ENCODE measurements at places on chromosomes 1 and 21. TPM values are rescaled to one million over a fixed set of nuclear protein-coding genes. Genes with fewer than 3 reads are reported as not detected.

The SRGAP2C gene
- total RNA-seq = 37.1 TPM

The EPHA10 gene
- total RNA-seq = 0.74 TPM

DNA sequence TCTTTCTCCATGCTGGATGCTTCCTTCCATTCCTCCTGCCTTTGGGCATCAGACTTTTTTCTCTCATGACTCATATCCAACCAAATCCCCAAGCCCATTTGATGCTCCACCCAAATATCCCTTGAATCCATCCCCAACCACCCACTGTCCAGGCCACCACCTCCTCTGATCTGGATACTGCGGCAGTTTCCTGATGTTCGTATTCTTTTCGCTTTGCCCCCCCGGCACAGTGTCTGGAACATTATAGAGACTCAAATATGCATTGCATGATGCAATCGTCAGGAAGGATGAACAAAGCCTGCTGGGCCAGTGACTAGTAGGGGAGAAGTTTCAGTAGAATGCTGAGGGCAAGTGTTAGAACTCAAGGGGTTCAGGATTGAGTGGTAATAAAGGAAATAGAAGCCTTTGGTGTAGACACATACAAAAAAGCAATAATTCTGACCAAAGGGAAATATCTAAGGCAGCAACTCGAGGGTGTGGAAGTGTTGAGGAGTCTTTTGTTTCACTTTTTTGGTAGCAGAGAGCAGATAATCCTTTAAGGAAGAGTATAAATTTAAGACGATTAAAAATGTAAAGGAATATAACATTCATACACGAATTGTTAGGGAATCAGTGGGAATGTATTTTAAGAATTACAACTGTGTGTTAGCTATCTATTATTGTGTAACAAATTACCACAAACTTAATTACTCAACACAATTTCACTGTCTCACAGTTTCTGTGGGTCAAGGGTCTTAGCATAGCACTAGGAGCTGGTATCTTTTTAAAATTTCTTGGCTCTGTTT lies 7.5 kb downstream of the S100A11 start:
- peak; percentile 95 for DNase-seq
- H3K27me3 ChIP-seq = no peaks in the 10 kb centered on the region
- H3K4me3 ChIP-seq = no peak overlapping the region

- H3K27me3 ChIP-seq = no peaks in the 10 kb centered on the region
- H3K4me3 ChIP-seq = no peak overlapping the region
- DNase-seq = no peak
- H3K4me1 ChIP-seq = no peaks in the 10 kb centered on the region
Measured at GRCh38 chr1:220137019-220137786, 43.3 kb downstream of the IARS2 start.

The PKLR gene
- total RNA-seq = not detected

GRCh38 chr1:209607102-209607794 lies 23.7 kb downstream of the CAMK1G start:
- no peaks in the 10 kb centered on the region for H3K27me3 ChIP-seq
- H3K4me3 ChIP-seq = no peak overlapping the region
- peak overlapping the region; percentile 81 for H3K27ac ChIP-seq
- no peaks in the 10 kb centered on the region for H3K4me1 ChIP-seq
- H3K36me3 ChIP-seq = peaks cover 12% of the 10 kb centered on the region
- DNase-seq = peak; percentile 92

DNA sequence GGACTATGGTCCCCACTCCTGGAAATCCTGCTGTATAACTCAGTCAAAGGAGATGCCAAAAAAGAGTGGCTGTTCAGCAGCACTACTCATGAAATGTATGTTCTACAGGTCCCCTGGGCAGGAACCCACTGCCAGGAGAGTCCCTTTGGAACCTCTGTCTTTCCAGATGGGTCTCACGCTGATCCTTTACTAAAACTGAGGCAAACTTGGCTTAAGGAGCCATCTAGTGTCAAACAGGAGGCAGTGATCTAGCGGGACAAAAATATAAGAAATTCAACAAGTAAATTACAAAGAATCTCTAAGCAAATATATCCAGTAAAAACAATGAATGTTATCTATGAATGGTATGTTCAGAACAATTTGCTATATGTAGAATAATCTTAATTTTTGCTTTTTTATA lies 80.5 kb upstream of the PRMT6 start:
- no peak for DNase-seq
- H3K27me3 ChIP-seq = no peaks in the 10 kb centered on the region
- H3K4me3 ChIP-seq = no peak overlapping the region
- H3K27ac ChIP-seq = no peak overlapping the region
- no peaks in the 10 kb centered on the region for H3K36me3 ChIP-seq
- peaks cover 11% of the 10 kb centered on the region for H3K4me1 ChIP-seq

DNA sequence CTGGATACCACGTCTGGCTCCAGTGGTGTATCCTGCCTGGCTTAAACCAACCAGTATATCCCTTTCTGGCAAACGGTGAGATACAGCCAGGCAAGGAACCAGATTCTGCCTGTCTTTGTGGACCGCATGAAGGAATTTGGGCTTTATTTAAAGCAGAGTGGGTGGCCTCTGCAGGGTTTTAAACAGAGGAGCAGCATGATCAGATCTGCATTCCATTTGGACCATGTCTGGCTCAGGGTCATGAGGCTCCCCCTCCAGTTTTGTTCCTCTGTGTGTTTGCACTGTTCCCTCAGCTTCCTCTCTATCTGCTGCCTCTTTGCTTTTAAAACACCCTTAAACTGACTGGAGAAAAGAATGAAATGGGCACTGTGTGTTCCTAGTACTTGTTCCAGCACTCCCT lies 195.0 kb downstream of the GIPC2 start:
- peaks cover 34% of the 10 kb centered on the region for H3K4me1 ChIP-seq
- H3K27me3 ChIP-seq = no peaks in the 10 kb centered on the region
- no peaks in the 10 kb centered on the region for H3K36me3 ChIP-seq
- no peak for DNase-seq

- peaks cover 10% of the 10 kb centered on the region for H3K36me3 ChIP-seq
- H3K27me3 ChIP-seq = no peaks in the 10 kb centered on the region
- peaks cover 61% of the 10 kb centered on the region for H3K4me1 ChIP-seq
- H3K4me3 ChIP-seq = peak overlapping the region; percentile 58
Measured at GRCh38 chr1:208183977-208184911, 59.9 kb downstream of the PLXNA2 start.

The FCRLB gene
- total RNA-seq = 1.3 TPM

GRCh38 chr21:43719748-43720538 lies 1.0 kb downstream of the PDXK start:
- H3K4me1 ChIP-seq = peaks cover 15% of the 10 kb centered on the region
- peak overlapping the region; percentile 74 for H3K27ac ChIP-seq

DNA sequence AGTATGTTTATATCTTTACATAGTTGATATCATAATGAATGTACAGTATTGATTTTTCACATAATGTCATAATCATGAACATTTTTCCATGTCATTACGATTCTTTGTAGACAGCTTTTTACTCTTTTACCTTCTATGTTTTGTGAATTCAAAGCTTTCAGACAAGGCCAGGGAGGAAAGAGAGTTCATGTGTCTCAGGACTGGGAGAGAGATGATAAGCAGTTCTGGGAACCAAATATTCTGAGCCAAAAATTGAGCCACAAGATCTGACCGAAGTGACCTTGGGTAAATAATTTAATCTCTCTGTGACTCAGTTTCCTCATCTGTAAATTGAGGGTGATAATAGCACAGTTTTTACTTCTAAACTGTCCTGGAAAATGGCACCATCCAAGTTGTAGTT lies 31.8 kb downstream of the CSF1 start:
- H3K4me1 ChIP-seq = peaks cover 6% of the 10 kb centered on the region
- no peak overlapping the region for H3K4me3 ChIP-seq
- no peak for DNase-seq
- H3K27ac ChIP-seq = no peak overlapping the region
- H3K27me3 ChIP-seq = no peaks in the 10 kb centered on the region
- no peaks in the 10 kb centered on the region for H3K36me3 ChIP-seq

DNA sequence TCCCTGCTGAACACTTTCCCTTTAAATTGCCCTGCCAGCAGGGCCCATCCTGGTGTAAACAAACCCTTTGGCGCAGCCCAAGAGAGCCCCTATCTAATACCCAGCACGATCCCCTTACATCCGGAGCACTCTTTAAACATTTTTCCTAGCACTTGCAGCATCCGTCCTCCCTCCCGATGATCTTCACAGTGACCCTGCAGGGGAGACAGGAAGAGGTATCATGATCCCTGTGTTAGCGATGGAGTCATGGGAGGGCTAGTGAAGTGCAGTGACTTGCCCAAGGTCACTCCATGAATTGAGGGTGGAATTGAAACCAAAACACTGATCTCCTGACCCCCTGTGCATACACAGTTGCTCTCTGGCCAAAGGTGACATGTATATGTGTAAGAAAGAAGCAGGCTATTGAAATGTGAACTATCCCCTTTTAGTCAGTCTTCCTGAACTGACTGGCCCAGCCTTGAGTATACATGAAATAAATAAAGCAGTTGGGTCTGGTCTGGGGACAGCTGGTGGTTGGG lies 9.8 kb upstream of the KCNQ4 start:
- H3K27ac ChIP-seq = no peak overlapping the region
- peaks cover 6% of the 10 kb centered on the region for H3K4me1 ChIP-seq
- H3K4me3 ChIP-seq = no peak overlapping the region
- peaks cover 60% of the 10 kb centered on the region for H3K36me3 ChIP-seq
- no peaks in the 10 kb centered on the region for H3K27me3 ChIP-seq
- no peak for DNase-seq

DNA sequence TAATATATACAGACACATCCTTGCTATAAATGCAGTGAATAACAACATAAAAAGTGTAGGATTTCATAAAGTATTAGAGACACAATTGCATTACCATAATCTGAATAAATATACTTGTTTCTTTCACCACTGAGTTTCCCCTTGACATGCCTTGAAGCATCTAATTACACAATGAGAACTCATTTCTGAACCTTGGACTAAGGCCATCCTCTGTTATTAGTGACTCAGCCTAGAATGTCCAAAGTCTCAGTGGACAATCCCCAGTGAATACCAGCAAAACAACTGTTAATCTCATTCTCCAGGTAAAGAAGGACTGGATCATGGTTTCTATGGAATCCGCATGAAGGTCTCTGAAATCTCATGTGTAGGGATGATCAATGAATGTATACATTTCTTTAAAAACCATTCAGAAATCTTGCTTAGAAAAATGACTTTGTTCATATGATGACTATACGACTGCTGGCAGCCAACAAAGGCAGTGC lies at the start of gene OR2L5:
TSS of gene OR2L5 (plus strand) at position 432 of the 482 bp plus-strand sequence. CDS start 8,288 bp downstream, outside the sequence.
- H3K27ac ChIP-seq = no peak within 1 kb of the TSS
- H3K4me1 ChIP-seq = peaks cover 5% of the 10 kb centered on the region
- no peak within 1 kb of the TSS for H3K4me3 ChIP-seq
- no peaks in the 10 kb centered on the region for H3K36me3 ChIP-seq
- DNase-seq = peak; percentile 61
- H3K27me3 ChIP-seq = no peaks in the 10 kb centered on the region

DNA sequence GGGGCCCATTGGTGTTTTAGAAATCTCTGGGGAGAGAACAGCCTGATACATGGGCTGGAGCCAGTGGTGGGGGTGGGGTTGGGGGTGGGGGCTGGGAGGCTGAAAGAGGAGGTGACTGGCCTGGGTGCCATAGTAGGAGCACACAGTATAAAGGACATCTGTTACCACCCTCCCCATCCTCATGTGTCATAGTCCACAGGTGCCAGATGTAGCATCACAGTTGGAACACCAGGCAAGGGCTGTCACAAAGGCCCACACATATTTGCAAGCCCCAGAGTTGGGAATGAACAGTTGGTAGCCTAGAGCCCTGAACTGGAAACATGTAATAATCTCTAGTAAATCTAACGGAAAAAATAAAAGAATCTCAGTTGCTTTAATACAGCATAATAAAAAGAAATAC lies 55.1 kb upstream of the CR2 start:
- H3K36me3 ChIP-seq = no peaks in the 10 kb centered on the region
- H3K27ac ChIP-seq = no peak overlapping the region
- peaks cover under 1% of the 10 kb centered on the region for H3K4me1 ChIP-seq
- no peaks in the 10 kb centered on the region for H3K27me3 ChIP-seq
- H3K4me3 ChIP-seq = no peak overlapping the region
- no peak for DNase-seq

- H3K4me3 ChIP-seq = no peak overlapping the region
- H3K27me3 ChIP-seq = no peaks in the 10 kb centered on the region
- no peak for DNase-seq
Measured at GRCh38 chr21:45295576-45296365, 8.1 kb upstream of the POFUT2 start.

- H3K4me1 ChIP-seq = no peaks in the 10 kb centered on the region
Measured at GRCh38 chr1:36729716-36730510, 247.2 kb upstream of the CSF3R start.

DNA sequence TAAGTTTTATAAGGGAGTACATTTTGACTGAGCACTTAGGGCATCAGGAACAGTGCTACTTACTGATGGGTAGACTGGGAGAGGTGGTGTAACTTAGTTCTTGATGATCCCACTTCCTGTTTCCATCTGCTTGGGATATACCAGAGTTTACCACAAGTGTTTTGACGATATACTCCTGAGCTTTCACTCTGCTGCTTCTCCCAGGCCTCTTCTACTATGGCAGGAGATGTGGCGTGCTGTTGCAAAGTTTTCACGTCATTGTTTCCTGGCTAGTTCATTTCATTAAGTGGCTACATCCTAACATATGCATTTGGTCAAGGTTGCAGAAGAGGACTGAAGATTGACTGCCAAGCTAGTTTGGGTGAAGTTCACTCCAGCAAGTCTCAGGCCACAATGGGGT lies 41.3 kb upstream of the LAMC2 start:
- H3K27ac ChIP-seq = no peak overlapping the region
- H3K36me3 ChIP-seq = peaks cover 57% of the 10 kb centered on the region
- peaks cover 30% of the 10 kb centered on the region for H3K4me1 ChIP-seq
- DNase-seq = no peak
- no peak overlapping the region for H3K4me3 ChIP-seq

DNA sequence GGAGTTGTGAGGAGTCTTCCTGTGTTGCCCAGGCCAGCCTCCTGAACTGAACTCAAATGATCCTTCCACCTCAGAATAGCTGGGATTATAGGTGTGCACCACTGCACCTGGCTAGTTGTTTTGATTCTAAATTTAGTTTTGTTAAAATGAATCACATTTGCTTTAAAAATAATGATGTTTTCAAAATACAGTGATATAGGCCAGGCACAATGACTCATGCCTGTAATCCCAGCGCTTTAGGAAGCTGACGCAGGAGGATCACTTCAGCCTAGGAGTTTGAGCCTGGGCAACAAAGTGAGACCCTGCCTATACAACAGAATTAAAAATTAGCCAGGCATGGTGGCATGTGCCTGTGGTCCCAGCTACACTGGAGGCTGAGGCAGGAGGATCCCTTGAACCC lies 24.3 kb downstream of the RTCA start:
- DNase-seq = peak; percentile 7
- no peak overlapping the region for H3K4me3 ChIP-seq
- H3K27me3 ChIP-seq = no peaks in the 10 kb centered on the region
- H3K4me1 ChIP-seq = no peaks in the 10 kb centered on the region

The FCAMR gene
- not detected for total RNA-seq

- peaks cover 1% of the 10 kb centered on the region for H3K36me3 ChIP-seq
- H3K27me3 ChIP-seq = peaks cover 15% of the 10 kb centered on the region
- H3K27ac ChIP-seq = no peak overlapping the region
- no peak overlapping the region for H3K4me3 ChIP-seq
- DNase-seq = no peak
Measured at GRCh38 chr1:228723287-228723686, 12.0 kb upstream of the RHOU start.

- H3K36me3 ChIP-seq = peaks cover 44% of the 10 kb centered on the region
- no peaks in the 10 kb centered on the region for H3K27me3 ChIP-seq
Measured at GRCh38 chr1:11802973-11803885, 2.5 kb downstream of the MTHFR start.

GRCh38 chr1:44408632-44409602 lies 3.9 kb downstream of the RNF220 start:
- no peak for DNase-seq
- H3K36me3 ChIP-seq = no peaks in the 10 kb centered on the region
- no peak overlapping the region for H3K27ac ChIP-seq
- H3K27me3 ChIP-seq = no peaks in the 10 kb centered on the region
- H3K4me1 ChIP-seq = no peaks in the 10 kb centered on the region

GRCh38 chr1:45230537-45230936 lies 24.1 kb upstream of the ZSWIM5 start:
- H3K36me3 ChIP-seq = no peaks in the 10 kb centered on the region
- no peak overlapping the region for H3K27ac ChIP-seq
- no peaks in the 10 kb centered on the region for H3K4me1 ChIP-seq
- H3K4me3 ChIP-seq = no peak overlapping the region

All from MCF 10A (cell line).